ENCODE measurements at places on chromosomes 2 and 18.

- no peak for DNase-seq
Observed at GRCh38 chr2:211331736-211332135, 775.3 kb downstream of the CPS1 start.

GRCh38 chr2:232838406-232838874 lies 31.6 kb upstream of the SNORC start:
- DNase-seq = peak; percentile 34

- DNase-seq = no peak
Observed at GRCh38 chr2:156803967-156804366, 367.8 kb downstream of the GPD2 start.

DNA sequence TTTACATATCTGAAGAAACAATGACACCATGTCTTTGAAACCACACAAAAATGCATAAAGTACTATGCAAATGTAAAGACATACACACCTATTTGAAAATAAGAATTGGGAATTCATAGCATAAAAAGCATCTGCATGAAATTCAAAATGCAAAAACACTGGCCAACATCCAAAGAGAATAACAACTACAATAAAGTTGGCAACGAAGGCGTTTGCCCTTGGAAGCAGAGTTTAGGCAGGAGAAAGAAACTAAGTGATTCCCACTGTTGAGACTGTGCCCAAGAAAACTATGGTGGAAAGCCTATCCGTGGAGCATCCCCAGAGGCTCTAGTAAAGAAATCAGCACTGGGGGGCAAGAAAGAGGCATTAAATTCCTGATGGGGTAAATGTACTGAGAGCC lies 292.8 kb downstream of the RIT2 start:
- no peak for DNase-seq

DNA sequence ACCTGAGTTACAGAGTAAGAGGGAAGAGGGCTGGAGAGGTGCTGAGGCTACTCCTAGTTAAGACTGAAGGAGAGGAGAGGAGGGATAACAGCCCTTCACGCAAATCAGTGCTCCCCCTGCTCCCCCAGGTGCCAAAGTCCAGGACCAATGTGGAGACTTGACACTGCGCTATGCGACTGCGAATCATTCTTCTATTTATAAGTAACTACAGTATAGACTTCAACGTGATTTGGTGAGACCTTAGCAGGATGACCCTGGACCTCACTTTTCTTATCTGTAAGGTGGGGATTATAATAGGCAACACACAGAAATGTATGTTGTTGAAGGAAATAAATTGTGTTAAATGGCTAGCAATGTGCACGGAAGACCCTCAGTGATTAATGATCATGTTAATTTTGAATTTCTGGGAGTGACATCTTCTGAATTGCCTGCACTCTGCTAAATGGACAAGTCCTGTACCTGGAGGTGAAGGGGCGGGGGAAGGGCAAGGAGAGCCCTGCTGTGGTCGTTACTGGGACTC lies 11.0 kb downstream of the EN1 start:
- DNase-seq = no peak

- DNase-seq = peak; percentile 61
Observed at GRCh38 chr18:70195852-70196434, 9.5 kb downstream of the RTTN start.
